Thoracic aorta (tissue), 2 donors: ENCODE measurements at places on chromosomes 12 and 14.

DNA sequence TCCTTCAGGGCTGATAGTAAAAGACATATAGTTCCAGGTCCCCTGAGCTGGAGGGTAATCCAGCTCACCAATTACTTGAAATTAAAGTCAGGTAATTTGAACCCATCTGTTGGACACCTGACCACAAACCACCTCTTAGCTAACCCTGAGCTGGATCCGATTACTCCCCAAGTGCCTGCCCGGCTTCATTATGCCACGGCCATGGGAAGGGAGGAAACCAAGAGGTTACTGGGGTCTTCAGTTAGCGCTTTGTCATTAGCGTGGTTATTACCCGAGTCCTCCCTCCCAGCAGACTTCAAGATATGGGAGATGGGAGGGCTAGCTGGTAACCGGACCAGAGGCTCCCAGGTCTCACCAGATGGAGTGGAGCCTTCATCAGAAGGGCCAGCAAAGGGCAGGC, 1071.4 kb downstream of the BCL11B start:
- no peak overlapping the region for H3K27ac ChIP-seq
- DNase-seq, result no peak
- H3K4me1 ChIP-seq, result no peaks in the 10 kb centered on the region
- no peaks in the 10 kb centered on the region for H3K36me3 ChIP-seq
- H3K4me3 ChIP-seq, result no peak overlapping the region
- no peaks in the 10 kb centered on the region for H3K27me3 ChIP-seq

DNA sequence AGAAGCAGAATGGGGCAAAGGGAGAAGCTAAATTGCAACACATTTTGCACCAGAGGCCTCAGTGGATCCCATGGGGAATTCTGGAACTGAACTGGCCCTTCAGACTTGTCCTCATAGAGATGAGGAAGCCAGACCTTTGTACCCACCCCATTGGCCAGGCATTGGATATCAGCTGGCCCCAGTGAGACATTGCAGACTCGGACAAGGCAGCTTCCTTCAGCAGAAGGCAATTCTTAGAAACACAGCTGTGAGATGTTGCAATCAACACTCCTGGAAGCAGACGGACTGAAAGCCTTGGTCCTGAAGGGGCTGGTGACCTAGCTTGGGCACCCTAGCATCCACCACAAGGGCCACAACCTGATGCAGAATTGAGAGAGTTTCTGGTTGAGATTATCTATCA, 218.1 kb downstream of the MSRB3 start:
- no peaks in the 10 kb centered on the region for H3K36me3 ChIP-seq
- H3K4me1 ChIP-seq, result peaks cover 27% of the 10 kb centered on the region
- DNase-seq, result no peak
- H3K27ac ChIP-seq, result no peak overlapping the region
- H3K27me3 ChIP-seq, result no peaks in the 10 kb centered on the region

- DNase-seq, result no peak
- H3K4me3 ChIP-seq, result no peak overlapping the region
- H3K4me1 ChIP-seq, result peaks cover 9% of the 10 kb centered on the region
These were observed 80.3 kb downstream of the SYNE2 start for GRCh38 chr14:63933110-63933509.

GRCh38 chr14:69673578-69674305, 62.3 kb downstream of the SUSD6 start:
- H3K36me3 ChIP-seq, result no peaks in the 10 kb centered on the region
- peaks cover 68% of the 10 kb centered on the region for H3K4me1 ChIP-seq
- no peaks in the 10 kb centered on the region for H3K27me3 ChIP-seq
- H3K27ac ChIP-seq, result peak overlapping the region; percentile 61
- H3K4me3 ChIP-seq, result peak overlapping the region; percentile 12

- no peaks in the 10 kb centered on the region for H3K4me1 ChIP-seq
- no peaks in the 10 kb centered on the region for H3K27me3 ChIP-seq
- no peak overlapping the region for H3K27ac ChIP-seq
These were observed 185.6 kb upstream of the ARID2 start for GRCh38 chr12:45543887-45544286.

DNA sequence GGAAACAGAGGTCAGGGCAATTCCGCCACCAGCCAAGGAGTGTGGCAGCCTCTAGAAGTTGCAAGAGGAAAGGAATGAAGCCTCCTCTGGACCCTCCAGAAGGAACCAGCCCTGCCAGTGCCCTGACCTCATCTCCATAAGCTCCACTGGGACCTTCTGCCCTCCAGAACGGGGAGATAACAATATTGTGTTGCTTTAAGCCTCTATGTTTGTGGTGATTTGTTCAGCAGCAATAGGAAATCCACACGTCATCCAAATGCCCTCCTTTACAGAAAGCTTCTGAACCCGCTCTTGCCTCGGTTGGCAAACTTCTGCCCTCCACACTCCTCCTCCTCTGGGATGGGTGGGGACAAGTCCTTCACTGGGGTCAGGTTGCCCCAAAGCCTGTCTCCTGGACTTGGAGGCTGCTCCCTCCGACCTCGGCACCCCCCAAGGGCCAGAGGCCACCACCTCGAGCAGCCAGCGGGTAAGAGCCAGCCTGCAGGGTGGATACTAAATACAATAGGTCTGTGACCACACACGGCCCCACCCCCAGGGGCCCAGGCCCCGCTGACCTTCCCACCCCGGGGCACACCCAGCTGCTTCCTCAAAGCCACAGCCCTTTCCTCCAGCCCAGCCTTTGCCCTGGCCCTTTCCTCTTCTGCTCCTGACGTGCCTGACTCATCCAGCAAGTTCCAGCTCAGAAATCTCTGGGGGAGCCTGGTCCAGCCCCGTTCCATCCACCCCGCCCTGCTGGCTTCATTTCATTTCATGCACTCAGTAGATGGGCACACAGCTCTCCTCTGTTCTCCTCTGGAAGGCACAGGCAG, 58.7 kb upstream of the NCOR2 start:
- H3K27me3 ChIP-seq, result no peaks in the 10 kb centered on the region
- H3K4me3 ChIP-seq, result peak overlapping the region; percentile 43
- peak; percentile 78 for DNase-seq
- H3K36me3 ChIP-seq, result no peaks in the 10 kb centered on the region
- H3K27ac ChIP-seq, result peak overlapping the region; percentile 66

DNA sequence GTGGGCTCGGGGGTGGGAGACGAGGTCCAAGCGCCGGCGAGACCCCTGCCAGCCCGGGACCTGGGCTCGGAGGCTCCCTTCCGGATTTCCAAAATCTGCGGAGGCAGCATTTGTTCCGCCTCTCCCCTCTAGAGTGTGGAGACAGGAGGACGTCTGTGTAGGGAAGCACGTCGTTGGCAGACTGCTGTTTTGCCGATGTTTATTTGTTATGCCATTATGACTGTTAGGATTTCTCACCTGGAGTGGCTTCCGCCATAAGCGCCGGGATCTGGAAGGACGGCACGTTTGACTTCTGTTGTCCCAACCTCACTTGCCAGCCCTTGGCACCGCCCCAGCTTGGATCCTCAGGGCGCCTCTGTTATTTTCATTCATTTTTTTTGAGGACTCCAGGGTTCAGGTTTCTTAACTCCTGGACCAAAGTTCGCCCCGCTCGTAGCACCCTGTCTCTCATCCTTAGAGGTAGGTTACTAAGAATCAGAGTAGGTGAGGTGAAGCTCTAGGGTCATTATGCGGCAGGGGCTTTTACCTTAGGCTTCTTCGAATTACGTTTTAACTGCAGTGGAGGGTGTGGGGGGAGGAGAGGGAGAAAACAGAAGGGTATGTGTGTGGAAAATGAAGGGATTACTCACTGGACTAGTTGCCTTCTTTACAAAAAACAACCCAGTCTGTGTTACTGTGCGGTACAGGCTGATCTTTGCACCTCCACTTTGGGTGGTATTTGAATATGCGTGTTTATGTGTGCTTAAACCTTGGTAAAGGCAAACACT, 547 bp upstream of the PYGL start:
- H3K4me3 ChIP-seq, result peak overlapping the region; percentile 96
- no peaks in the 10 kb centered on the region for H3K36me3 ChIP-seq
- H3K27ac ChIP-seq, result peak overlapping the region; percentile 81
- H3K4me1 ChIP-seq, result peaks cover 14% of the 10 kb centered on the region
- H3K27me3 ChIP-seq, result no peaks in the 10 kb centered on the region

DNA sequence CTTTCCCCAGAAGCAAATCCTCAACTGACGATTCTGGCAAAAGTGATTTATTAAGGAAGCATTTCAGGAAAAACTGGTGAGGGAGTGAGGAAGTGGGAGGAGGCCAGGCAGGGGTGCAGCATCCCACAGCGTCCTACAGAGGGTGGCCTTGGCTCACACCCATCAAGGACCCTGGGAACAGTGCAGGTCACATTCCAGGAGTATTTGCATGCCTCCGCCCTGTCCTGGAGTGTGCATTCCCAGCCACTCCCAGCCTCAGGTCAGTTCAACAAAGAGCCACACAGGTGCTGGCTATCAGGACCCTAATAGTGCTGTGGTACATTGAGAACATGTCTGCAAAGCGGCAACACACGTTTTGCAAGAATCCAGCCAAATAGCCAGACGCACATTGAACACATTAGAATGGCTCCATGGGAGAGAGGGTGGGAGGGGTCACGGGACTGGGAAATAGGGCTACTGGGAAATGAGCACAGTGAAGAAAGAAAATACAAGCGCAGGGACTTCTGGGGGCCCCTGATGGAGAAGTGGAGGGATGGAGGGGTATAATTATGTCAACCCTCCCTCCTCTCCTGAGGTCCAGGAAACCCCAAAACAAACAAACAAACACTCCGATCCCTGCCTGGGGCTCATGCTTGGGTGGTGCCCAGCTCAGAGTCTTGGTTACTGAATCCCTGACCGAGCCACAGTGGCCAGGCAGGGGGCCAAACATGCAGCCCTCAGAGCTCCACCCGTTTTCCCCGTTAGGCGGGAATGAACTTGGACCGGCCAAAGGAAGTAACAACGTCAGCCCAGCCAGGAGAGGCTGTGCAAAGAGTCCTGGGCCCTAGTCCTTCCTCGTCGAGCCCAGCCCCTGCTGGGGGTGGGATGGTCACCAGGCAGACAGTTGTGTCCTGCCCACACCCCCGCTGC, 36.5 kb downstream of the CMKLR1 start:
- DNase-seq, result peak; percentile 54
- peak overlapping the region; percentile 5 for H3K4me3 ChIP-seq
- no peaks in the 10 kb centered on the region for H3K27me3 ChIP-seq
- no peaks in the 10 kb centered on the region for H3K36me3 ChIP-seq

DNA sequence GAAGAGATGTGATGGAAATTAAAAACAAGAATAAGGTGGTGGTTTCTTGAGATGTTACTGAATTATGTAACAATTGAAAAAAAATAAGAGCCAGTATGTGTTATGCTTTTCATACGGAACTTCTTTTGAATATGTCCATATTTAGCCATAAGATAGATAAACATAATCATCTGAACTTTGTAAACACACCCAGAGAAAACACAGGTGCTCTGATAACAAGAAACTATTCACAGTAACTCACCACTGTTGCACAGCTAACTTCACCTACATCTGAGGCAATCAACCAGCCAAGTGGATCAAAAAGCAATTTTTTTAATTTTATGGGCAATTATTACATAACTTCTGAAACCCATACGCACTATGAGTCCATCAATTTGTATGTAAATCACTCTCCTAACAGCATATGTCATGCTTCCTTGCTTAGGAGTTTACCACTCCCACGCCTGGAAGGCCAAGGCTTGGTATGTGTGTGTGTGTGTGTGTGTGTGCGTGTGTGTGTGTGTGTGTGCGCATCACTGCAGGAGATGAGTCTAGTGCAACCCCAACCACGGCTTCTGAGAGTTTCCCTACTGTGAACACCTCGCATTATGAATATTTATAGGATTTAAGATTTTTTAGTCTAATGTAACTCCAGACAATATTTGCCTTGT, 443.4 kb downstream of the BCAT1 start:
- H3K4me3 ChIP-seq, result no peak overlapping the region
- H3K27ac ChIP-seq, result no peak overlapping the region
- no peaks in the 10 kb centered on the region for H3K27me3 ChIP-seq
- no peaks in the 10 kb centered on the region for H3K4me1 ChIP-seq

DNA sequence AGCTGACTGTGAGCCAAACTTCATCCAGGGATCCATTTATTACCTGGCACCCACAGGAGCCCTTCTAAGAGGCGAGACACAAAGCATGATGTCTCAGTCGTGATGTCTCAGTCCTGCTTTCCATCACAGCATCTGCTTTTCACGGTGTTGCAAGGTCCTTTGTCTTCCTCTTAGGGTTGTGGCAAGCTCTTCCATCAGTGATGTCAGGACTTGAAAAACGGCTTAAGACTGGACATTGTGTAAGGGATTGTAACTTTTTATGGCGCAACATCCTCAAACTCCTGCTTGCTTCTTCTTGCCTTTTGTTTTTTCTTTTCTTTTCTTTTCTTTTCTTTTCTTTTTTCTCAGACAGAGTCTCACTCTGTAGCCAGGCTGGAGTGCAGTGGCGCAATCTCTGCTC, 586.5 kb upstream of the TMEM132C start:
- H3K36me3 ChIP-seq, result no peaks in the 10 kb centered on the region
- no peaks in the 10 kb centered on the region for H3K4me1 ChIP-seq
- no peak overlapping the region for H3K27ac ChIP-seq

DNA sequence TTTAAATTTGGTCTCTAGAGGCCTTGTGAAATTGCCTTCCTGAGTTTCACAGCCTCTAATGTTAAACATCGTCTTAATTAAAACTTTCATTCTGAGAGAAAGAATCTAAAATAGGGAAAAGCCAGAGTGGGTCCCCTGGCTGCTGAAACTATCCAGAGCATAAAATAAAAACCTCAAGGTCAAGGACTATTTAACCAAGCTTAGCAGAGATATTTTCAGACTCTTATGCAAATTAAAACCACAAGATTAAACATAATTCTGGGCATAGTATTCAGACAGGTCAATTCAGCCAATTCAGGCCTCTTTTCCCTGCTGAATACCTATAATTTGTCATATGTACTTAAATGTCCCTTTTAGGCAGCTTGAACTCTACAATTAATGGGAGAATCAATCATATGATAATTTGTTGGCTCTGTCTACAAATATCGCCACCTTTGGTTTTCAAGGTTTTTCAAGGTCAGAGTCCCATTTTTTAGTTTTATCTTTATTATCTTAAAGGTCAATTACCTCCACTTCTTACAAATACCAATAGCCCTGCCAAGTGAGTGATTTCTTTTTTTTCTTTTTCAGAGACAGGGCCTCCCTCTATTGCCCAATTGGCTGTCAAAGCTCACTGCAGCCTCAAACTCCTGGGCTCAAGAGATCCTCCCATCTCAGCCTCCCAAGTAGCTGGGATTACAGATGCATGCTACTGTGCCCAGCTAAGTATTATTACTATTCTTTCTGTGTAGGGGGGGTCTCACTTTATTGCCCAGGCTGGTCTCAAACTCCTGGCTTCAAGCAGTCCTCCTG, 257.1 kb downstream of the PHLDA1 start:
- H3K4me3 ChIP-seq, result no peak overlapping the region
- no peaks in the 10 kb centered on the region for H3K27me3 ChIP-seq

- no peak overlapping the region for H3K27ac ChIP-seq
- no peaks in the 10 kb centered on the region for H3K4me1 ChIP-seq
- H3K4me3 ChIP-seq, result no peak overlapping the region
- no peaks in the 10 kb centered on the region for H3K36me3 ChIP-seq
- no peaks in the 10 kb centered on the region for H3K27me3 ChIP-seq
- no peak for DNase-seq
These were observed 996.8 kb upstream of the TMEM132C start for GRCh38 chr12:127270193-127270592.

- H3K27me3 ChIP-seq, result no peaks in the 10 kb centered on the region
- H3K27ac ChIP-seq, result no peak overlapping the region
These were observed 585.6 kb downstream of the GALC start for GRCh38 chr14:87407344-87407743.
